ENCODE measurements at places on chromosomes 12 and 14.

DNA sequence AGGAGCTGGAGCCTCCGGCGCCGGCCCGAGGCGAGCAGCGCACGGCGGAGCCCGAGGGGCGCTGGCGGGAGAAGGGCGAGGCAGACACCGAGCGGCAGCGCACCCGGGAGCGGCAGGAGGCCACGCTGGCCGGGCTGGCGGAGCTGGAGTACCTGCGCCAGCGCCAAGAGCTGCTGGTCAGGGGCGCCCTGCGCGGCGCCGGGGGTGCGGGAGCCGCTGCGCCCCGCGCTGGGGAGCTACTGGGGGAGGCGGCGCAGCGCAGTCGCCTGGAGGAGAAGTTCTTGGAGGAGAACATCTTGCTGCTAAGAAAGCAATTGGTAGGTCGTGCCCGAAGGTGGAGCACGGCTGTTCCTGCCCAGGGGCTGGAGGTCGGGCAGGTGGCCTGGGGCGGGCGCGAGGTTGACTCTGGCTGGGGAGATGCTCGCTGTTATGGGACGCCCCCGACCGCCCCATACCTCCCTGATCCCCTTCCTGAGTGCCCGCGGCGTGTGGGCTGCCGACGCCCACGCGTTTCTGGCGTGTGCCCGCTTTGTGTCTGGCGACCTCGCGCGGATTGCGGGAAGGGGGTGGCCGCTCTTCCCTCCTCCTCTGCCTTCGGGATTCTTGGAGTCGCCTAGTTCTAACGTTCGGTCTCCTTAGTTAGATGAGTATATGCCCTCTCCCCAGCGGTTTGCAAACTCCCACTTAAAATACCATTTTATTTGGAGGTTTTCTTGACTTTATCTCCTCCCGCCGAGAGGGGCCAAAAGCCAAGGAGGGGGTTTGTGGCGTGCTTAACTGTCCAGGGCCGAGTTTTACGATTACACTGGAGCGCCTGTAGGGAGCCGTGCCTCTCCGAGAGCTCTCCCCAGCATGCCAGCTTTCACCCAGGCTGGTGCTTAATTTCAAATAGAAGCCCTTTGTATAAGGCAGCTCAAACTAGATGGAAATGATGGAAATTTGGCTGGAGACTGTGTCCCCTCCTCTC lies 752 bp downstream of the DACT1 start:
- no peak for DNase-seq

DNA sequence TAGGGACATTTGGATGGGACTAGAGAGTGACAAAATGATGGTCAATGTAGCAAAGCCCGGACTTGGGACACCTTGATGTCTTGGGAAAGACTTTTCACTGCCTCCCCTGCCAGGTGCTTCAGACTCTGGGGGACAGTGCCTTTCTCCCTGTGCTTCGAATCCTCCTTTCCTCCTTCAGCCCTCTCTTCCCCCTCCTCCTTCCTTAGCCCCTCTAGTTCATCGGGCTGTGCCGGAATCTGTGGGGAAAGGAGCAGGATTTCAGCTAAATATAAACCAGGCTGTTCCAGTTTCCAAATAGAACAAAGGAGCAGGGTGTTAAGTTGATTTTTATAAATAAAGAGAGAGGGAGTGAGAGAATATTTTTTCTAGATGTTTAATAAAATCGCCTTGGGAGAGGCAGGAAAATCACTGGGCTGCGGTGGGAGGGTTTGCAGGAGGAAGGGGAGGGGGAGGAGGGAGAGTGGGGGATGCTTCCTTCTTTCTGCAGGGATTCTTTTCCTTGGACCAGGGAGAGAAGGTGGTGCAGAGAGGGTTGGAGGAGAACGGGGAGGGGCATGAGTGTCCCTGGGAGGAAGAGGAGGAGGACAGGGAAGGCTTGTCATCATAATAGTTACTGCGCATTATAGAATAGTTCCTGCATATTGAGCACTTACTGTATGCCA lies 21.3 kb upstream of the CABP1 start:
- no peak for DNase-seq

DNA sequence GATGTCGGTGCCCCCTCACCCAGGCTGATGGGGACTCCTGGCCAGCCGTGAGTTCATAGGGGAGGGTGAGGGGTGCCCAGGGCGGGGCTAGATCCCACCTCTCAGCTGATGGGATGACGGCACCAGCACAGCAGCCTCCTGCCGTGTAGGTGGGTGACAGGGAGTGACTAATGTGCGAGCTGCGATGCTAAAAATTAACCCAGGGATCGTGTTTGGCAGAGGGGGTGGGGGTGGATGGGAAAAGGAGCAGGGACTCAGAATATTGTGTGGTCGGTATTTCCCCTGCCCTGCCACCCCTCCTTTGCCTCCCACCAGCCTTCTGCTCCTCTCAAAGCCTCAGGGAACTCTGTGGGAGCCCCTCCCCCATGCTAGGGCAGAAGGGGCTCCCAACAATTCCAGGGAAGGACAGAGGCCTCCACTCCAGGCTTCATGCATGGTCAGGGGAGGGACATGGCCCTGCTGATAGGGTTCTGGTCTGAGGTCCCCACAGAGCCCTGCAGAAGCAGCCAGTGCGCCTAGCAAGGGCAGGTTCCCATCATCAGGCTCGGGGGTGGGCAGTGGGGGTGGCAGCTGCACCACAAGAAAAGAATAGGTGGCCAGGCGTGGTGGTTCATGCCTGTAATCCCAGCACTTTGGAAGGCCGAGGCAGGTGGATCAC lies 12.5 kb downstream of the TAMALIN start:
- no peak for DNase-seq

DNA sequence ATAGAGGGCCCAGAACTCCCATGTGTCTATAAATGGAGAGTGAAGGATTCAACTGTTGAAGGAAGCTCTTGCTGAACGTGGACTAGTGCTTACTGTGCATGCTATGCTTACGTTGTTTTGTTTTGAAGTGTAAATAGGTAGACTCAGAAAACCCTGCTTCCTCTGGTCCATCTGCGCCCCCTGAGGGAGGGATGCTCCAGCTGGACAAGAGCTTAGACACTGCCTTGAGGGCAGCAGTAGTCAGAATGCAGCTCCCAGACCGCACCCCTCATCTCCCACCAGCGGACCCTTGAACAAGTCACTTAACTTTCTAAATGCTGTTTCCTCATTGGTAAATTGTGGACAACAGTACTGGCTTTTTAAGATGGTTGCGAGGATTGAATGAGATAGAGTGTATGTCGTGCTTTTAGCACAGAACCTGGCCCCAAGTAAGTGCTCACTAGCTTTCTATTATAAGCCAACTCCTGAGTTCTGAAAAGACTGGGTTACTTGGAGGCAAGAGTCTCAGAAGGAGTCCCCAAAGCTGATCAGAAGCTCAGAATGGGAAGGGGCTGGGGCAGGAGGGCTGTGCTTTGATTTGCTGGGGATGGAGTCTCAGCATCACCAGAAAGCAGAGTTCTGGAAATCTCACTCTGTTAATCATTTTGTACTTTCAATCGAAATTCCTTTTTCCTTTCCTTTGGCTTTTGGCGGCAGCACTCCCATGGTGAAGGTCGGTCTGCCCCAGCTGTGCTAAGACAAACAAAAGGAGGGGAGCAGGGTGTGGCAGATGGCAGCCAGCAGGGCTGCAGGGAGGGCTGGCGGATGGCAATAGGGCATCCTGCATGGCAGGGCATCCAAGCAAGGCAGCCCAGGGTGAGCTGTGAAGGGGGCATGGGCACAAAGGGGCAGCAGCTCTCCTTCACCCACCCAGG lies 15.6 kb downstream of the AGAP2 start:
- no peak for DNase-seq

GRCh38 chr12:29066011-29066588 lies 83.0 kb upstream of the FAR2 start:
- DNase-seq, result no peak

DNA sequence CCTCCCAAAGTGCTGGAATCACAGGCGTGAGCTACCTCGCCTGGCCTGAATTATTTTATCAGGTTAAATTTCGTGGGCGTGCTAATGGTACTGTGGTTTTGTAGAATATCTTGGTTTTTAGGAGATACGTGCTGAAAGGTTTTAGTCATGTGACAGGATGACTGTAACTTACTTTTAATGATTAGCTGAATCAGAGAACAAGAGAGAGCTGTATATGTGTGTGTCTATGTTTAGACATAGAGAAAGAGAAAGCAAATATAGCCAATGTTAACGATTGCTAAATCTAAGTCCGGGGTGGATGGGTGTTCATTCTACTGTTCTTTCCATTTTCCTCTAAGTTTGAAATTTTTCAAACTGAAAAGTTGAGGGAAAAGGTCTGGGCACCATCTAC lies 9.2 kb upstream of the PNMA1 start:
- DNase-seq, result no peak

- DNase-seq, result no peak
Observed at GRCh38 chr14:102196039-102196901, 56.6 kb downstream of the WDR20 start.

- no peak for DNase-seq
Observed at GRCh38 chr12:51687614-51688013, 96.6 kb downstream of the SCN8A start.

DNA sequence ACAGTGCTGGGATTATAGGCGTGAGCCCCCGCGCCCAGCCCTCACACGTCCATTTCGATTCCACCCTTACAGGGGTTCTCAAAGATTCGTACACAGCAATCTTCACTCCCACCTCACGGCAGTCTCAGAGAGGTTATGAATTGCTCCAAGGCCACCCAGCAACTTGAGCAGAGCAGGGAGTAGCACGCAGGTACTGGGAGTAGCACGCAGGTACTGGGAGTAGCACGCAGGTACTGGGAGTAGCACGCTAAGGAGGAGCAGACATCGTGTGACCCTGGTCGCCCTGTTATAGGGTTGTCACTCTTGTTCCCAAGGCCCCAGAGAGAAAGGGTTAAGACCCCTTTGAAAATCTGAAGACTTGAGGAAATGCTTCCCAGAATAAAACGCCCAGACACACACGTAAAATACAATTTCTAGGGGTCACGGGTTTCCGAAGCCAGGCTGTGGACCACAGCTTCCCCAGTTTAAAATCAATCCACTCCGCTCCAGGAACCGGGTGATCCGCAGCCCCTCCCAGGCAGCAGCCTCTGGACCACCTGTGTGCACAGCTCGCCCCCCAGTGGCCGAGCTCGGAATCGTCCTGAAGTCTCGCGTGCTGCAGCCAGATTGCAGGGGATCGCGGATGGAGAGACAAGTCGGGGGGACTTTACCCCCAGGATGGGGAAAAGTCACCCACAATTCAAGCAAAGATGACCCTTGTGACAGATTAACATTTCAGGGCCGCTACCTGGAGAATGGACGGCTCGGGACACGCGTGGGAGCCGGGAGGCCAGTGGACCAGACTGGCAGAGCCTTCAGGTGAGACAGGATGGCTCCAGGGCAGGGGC lies 92.0 kb downstream of the SCARB1 start:
- DNase-seq, result peak; percentile 87

GRCh38 chr12:53255996-53256395 lies 12.1 kb upstream of the ESPL1 start:
- no peak for DNase-seq

DNA sequence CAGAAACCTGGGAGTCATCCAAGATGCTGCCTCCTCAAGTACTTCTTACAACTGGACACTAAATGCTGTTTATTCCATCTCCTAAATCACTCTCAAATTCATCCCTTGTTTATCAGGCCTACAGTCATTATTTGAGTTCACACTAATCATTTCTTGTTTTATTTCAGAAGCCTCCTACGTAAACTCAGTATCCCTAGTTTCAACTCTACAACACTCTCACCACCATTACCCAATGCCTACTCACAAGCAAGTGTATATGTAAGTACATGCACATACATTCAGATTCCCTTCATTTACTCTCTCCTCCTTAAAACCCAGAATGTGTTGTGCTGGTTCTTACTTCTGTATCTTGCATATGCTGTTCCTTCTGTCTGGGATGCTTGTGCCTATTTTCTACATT lies 43.0 kb downstream of the DDHD1 start:
- DNase-seq, result no peak

GRCh38 chr12:2240984-2241383 lies 188.2 kb downstream of the CACNA1C start:
- no peak for DNase-seq

GRCh38 chr14:69047255-69047654 lies 68.2 kb upstream of the ACTN1 start:
- no peak for DNase-seq

DNA sequence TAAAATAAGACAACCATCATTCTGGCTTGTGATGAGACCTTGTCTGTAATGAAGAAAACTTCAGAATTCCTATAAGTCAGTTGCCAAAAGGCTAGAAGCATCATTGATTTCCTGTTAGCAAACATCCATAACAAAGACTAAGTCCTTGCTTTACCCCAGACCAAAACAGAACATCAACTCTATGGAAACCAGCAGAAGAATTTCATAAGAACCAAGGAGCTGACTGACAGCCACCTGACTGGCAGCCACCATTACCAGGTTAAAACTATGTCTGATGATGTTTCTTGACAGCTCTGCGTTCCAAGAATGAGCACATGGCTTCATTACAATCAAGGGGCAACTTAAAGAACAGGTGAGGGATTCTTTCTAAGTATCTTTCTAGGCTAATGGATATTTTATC lies 29.3 kb downstream of the HECTD4 start:
- no peak for DNase-seq

DNA sequence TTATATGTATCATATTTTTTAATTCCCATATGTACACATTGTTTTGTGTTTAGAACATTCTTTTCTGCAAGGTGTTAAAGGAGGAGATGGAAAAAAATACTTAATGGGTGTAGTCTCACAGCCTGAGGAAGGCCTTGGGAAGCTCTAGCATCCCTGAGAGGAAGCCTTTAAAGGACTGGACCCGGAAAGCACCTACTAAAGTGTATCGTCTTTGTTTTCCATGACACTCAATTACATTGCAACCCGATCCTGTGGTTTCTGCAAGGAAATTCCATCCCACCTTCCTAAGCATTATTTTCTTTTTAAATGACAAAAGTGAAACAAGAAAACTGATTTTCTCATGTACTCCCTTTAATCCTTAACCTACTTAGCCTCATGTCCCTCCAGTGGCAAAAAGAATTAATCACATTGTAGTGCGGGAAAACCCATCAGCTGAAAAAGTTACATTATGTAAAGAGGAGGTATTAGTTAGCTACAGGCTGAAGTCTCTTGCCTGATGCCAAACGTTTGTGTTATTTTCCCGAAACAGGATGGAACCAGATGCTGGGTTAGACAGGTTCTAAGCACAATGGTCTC lies 147.8 kb upstream of the CPSF6 start:
- no peak for DNase-seq

DNA sequence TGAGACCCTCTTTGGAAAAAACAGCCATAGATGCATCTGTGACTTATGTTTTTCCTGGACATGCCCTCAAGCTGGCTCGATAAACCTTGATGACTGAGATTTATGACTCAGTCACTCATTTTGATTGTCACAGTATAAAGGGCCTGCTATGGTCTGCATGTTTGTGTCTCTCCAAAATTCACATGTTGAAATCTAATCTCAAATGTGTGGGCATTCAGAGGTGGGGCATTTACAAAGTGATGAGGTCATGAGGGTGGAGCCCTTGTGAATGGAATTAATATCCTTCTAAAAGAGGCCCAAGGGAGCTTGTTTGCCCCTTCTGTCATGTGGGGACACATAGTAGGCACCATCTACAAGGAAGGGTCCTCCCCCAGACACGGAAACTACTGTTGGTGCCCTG lies 372.9 kb downstream of the APAF1 start:
- no peak for DNase-seq

DNA sequence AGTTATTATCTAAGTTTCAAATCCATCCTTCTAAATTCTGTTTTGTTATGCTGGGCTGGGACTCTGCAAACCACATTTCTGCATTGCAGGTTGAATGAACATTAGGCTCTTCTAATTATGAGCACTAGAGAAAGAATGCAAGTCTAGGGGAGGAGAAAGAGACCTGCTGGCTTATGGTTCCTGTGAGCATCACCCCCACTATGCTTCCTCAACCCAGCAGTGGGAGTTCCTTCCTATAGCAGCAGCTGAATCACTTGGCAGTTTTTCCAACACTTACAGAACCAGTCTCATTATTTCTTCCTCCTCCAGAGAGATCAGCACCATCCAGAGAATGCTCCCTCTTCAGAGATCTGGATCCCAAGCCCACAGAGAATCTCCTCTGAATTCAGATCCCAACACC lies 297.7 kb upstream of the CLEC14A start:
- DNase-seq, result no peak

Data from activated CD8-positive, alpha-beta memory T cell treated with anti-CD3 and anti-CD28 coated beads, Interleukin-2, amount 50 U/mL, for 4 hours (primary cell).